ENCODE measurements at places on chromosomes 5 and 9.
A peak's percentile ranks its signal among the peaks of the same experiment; 100 is the strongest.

DNA sequence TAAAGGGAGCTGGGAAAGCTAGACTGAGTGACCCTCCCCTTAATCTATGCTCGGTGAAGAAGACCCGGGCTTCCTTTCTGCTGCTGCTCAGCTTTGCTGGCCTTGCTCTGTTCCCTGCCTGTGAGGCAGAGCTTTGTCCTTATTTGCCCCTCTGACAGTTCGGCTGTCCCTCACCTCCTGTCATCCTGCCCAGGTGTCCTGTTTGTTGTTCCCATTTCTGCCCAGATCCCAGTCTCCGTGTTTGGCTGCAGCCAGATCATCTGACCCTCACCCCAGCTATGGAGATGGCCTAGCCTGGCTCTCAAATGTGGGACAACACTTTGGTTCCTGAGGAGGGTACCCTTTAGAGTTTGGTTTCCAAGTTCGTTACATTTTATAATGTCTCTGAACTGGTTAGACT is 20.2 kb downstream of the OTULIN start:
- DNase-seq = no peak

DNA sequence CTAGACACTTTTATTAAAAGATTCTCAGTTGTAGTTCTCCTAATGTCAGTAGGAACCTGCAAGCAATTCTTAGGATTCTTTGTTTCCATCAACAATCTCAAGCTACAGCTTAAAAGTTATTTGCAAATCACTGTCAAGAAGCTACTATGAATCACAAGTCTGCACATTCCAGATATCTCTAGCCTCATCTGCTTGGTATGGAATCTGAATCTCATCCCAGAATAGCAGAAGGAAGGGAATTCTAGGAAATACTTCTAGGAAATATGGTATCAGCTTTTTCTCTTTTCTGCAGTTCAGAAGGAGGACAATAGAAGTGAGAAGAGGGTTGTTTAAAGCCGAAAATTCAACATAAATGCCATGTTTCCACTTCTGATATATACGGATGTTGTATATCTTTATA is 792.2 kb upstream of the CDH9 start:
- DNase-seq = peak; percentile 64

- no peak for DNase-seq
These were observed 88.5 kb upstream of the SLC27A6 start for GRCh38 chr5:128876569-128877382.

DNA sequence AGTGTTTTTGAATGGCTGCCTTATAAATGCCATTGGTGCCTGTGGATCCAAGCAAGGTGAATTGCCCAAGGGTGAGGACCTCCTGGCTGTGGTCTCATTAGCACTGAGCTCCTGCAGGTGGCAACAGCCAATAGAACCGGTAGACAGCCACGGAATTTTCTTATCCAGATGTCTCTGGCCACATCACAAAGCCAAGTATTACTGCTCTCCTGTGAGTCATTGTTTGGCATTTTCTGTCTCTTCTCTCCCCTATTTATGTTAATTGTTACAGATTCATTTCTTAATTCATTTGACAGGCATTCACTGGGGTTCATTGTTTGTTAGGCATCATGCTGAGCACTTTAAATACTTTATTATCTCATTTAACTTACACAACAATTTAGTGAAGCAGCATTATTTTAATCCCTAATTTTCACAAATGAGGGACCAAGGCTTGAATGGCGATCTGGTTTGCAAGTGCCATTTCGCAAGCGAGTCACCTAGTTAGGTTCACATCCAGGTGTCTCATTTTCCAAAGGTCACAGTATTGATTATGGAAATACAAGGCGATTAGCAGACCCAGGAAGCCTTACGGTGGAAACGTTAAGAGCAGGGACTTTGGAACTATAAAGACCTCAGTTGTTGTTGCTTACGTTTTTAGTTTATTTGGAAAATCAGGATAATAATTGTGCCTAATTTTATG is 58.2 kb upstream of the DPYSL3 start:
- DNase-seq = peak; percentile 64

GRCh38 chr5:67454957-67455561 is 258.5 kb upstream of the CD180 start:
- no peak for DNase-seq

DNA sequence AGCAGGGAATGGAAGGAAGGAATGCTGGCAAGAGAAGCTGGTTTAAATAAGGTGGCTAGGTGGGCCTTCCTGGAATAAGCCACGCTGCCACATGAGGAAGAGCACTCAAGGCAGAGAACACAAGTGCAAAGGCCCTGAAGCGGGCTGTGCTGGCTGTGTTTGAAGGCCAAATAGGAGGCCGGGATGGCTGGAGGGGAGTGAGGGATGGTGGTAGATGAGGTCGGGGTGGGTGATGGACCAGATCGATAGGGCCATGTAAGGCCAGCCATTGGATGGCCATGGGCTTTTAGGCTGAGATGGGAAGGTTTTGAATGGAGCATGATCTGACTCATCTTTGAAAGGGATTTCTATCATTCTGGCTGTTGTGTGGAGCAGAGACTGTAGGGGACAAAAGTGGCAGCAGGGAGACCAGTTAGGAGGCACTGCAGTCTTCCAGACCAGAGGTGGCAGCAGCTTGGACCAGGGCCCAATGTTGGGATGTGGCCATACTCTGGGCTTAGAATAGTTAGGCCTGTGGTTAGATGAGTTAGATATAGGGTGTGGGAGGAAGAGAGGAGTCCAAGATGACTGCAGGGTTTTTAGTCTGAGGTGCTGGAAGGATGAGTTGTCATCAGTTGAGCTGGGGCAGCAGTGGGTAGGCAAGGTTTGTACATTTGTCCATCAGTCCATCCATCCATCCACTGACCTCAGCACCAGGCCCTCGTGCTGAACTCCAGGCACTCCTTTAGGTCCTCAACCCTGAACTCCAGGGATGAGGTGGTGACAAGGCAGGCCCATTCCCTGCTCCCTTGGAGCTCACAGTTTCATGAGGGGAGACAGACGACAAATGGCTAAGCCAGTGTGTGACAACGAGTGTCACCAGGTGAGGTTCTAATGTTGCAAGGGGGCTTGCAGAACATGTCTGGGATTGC is 30.3 kb downstream of the NDST1 start:
- peak; percentile 36 for DNase-seq

- no peak for DNase-seq
These were observed 46.4 kb downstream of the C5orf15 start for GRCh38 chr5:133921979-133922378.

GRCh38 chr5:179765400-179765799 is 28.4 kb upstream of the LTC4S start:
- DNase-seq = no peak

- DNase-seq = no peak
These were observed 278.5 kb downstream of the TMEM167A start for GRCh38 chr5:82798676-82799075.

GRCh38 chr5:67089200-67089725 is 107.3 kb downstream of the CD180 start:
- DNase-seq = no peak

DNA sequence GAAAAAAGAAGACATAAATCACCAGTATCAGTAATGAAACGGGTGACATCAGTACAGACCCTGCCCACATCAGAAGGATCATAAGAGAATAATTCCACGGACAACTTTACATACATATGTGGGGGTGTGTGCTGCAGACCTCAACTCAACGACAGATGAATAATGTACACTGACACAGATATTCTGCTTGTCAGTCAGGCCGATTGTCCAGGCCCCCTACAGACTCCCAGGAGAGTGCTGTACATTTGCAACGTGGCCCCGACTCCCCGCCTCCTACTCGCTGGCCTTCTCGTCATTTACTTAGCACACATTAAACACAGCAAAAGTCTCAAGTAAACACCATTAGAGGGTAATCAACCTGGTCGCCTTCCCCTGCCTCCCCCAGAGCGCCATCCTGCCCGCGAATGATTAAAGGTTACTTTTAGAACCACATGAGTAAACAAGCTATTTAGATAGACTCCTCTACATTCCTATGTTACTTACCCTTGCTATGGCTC is 3.5 kb upstream of the TMED9 start:
- no peak for DNase-seq

GRCh38 chr9:137128158-137128861 is 10.6 kb upstream of the GRIN1 start:
- DNase-seq = no peak

- peak; percentile 91 for DNase-seq
These were observed at the start of gene SMIM3 for GRCh38 chr5:150778517-150779396. SMIM3 (plus strand) TSS chr5:150778757; CDS start chr5:150795441, 16,684 bp downstream.

DNA sequence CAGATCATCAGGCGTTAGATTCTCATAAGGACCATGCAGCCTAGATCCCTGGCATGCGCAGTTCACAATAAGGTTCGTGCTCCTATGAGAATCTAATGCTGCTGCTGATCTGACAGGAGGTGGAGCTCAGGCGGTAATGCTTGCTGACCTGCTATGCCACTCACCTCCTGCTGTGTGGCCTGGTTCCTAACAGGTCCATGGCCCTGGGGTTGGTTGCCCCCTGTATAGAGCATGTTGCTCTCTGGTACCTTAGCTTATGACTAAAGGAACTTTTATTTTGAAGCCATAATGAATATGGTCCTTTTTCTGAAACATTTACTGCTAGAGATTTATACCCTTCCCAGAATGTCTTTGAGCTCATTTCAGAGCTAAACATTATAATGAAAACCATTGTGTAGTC is 3.1 kb downstream of the MAN2A1 start:
- no peak for DNase-seq

GRCh38 chr9:21933281-21933680 is 60.9 kb downstream of the CDKN2A start:
- no peak for DNase-seq

- DNase-seq = no peak
These were observed 41.6 kb downstream of the NEUROG1 start for GRCh38 chr5:135494196-135494595.

DNA sequence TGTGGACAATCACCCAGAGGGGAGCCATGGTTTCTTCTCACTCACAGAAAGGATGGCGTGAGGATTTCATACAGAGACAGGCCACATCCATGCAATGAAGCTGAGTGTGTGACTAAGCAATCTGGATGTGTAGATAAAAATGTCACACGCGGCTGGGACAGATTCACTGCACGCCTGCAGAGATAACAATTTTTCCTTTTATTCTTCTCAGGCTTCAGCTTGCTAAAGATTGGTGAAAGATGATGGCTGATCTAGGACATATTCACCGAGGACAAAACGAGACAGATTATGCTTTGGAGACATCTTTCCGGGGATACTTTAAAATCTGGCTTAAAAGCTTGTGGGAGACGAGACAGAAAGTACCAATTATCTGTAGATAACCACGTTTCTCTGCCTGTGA is 313.9 kb upstream of the TRPC7 start:
- no peak for DNase-seq

- DNase-seq = peak; percentile 56
These were observed 25.9 kb upstream of the IDNK start for GRCh38 chr9:83596899-83597504.

GRCh38 chr9:129938291-129938979 is 103.2 kb downstream of the USP20 start:
- peak; percentile 81 for DNase-seq

GRCh38 chr9:14693251-14693861 is at the start of gene ZDHHC21:
ZDHHC21 (minus strand) TSS chr9:14693432; CDS start chr9:14674340, 19,092 bp downstream.
- peak; percentile 74 for DNase-seq

DNA sequence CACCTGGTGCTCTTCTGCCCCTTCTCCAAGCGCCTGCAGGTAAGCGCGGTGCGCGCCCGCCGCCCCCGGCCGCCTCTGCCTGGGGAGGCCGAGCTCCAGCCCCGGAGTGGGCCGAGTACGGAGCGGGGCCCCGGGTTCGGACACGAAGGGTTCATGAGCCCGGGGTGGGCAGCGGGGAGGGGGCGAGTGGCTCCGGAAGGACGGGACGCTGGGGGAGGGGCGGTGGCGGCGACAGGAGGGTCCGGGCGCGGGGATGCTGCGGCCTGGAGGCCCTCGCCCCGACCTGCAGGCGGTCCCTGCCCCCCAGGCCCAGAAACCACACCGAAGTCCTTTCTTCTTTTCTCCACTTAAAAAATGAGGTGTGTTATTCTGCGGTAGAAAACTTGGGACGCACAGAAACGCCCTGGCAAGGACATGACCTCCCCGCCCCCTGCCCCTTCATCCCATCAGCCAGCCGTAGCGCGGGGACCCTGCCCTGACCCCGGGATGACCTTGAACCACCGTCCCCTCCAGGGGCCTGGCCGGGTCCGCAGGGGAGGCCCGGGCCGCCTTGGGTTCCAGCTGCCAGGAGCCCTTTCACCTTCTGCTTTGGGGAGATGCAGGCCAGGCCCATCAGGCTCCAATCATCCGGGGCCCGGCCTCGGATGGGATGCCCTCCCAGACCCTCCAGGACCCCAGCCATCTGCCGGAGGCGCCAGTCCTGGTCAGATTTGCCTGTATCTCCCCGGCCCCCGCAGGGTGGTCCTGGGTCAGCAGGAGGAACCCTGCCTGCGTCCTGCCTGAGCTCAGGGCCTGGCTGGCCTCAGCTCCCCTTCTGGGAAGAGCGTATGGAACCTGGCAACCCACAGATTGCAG is 545 bp downstream of the DIPK1B start:
- DNase-seq = peak; percentile 44

DNA sequence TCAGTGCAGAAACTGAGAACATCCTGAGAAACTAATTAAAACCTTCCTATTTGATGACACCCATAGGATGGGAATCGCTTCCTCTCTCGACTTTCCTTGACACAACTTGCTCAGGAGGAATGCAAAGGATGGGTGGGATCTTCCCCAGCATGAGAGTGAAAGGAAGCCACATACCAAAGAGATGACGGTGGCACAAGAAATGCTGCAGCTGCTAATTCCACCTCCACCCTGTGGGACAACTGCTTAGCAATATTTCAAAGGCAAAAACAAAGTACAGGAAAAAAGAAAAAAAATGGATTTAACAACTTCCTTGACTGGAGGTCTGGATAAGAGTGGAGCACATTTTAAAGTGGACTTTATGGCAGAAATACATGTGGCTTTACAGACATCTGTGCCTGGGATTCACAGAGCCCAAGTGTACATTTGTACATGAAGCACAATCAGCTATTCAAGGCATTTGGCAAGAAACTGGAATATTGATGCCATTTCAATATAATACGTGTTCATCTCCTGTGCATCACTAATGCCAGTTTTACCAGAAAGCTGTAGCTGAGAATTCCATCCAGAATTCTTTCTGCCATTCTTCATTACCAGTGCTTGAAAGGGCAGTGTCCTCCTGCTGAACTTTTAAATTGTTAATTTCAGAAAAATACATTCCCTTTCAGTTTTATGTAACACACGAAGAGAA is 359.2 kb upstream of the ACTBL2 start:
- DNase-seq = peak; percentile 90

DNA sequence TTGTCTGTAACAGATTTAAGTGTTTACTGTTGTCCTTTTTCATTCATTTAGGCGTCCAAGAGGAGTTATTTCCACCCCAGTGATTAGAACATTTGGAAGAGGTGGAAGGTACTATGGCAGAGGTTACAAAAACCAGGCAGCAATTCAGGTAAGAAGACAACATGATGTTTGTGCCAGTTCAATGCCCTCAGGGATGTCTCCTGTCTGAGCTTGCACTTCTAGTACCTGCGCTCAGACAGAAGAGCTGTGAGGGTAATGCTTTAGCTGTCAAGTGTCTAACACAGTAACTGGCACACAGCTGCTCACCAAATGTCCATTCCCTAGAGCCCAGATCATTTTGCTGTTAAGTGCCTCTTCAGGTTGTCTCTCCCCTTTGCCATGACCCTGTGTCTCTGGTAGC is 14.2 kb upstream of the PHF2 start:
- DNase-seq = no peak

Measured in cardiac muscle cell (in vitro differentiated cells and primary cell).